Activated T-helper 2 cell treated with anti-CD3 and anti-CD28 coated beads, Interferon-gamma antibody, Interleukin-2, Interleukin-4, amounts not matched to agents 10 μg/mL and 5 μg/mL and 100 μg/mL, durations not matched to agents 14 hours and 24 hours and 36 hours (primary cell): ENCODE measurements at places on chromosomes 3 and 15. TPM values are rescaled to one million over a fixed set of nuclear protein-coding genes. Genes with fewer than 3 reads are reported as not detected.
A peak's percentile ranks its signal among the peaks of the same experiment; 100 is the strongest.

DNA sequence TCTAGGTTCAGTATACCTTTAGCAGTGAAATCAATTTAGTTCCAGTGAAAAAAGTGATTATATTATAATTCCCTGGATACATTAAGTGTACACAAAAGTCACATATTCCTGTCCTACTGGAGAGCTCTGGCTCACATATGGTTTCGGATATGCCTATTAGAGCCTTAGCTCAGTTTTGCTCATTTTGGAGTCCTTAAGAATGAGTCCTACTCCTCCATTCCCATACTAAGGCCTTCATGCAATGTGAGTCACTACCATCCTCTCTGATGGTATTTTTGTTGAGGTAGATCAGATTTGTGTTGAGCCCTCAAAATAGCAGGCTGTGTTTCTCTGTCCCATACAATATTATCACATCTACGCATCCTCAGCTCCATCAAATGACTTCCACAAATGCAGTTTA is 294.2 kb upstream of the COL8A1 start:
- no peak for DNase-seq
- H3K4me3 ChIP-seq: no peak overlapping the region
- H3K27me3 ChIP-seq: no peaks in the 10 kb centered on the region
- H3K36me3 ChIP-seq: no peaks in the 10 kb centered on the region
- H3K4me1 ChIP-seq: no peaks in the 10 kb centered on the region
- no peak overlapping the region for H3K27ac ChIP-seq

DNA sequence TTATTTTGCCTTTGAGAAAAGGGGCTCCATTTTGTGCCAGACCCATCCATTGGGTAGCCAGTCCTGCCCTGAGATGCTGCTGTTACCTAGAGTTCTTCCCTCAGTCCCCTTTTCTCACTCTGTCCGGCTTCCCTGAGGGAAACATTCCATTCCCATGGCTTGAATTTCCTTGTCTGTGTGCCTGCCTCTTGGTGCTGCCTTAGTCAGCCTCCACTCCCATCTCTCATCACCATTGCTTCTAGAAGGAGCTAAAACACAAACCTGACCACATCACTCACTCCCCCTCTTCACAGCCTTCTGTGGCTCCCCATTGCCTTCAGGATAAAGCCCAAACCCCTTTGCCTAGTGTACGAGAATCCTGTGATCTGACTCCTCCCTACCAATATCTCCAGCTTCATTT is 25.2 kb upstream of the C2CD4B start:
- H3K27me3 ChIP-seq: peaks cover 18% of the 10 kb centered on the region
- no peak overlapping the region for H3K27ac ChIP-seq
- H3K4me1 ChIP-seq: no peaks in the 10 kb centered on the region
- no peak for DNase-seq
- no peak overlapping the region for H3K4me3 ChIP-seq
- H3K36me3 ChIP-seq: no peaks in the 10 kb centered on the region

GRCh38 chr15:62989366-62990055 is 53.0 kb upstream of the TPM1 start:
- H3K27me3 ChIP-seq: peaks cover 11% of the 10 kb centered on the region
- H3K36me3 ChIP-seq: no peaks in the 10 kb centered on the region
- H3K4me3 ChIP-seq: no peak overlapping the region
- H3K4me1 ChIP-seq: no peaks in the 10 kb centered on the region
- H3K27ac ChIP-seq: no peak overlapping the region

SRPRB gene
- 91.5 and 92.1 TPM in 2 replicates for total RNA-seq

GRCh38 chr3:97971679-97972567 is at the start of gene RIOX2:
RIOX2 (minus strand) TSS chr3:97972431; CDS start chr3:97967593, 4,838 bp downstream.
- peaks cover 68% of the 10 kb centered on the region for H3K4me1 ChIP-seq
- H3K27ac ChIP-seq: peak within 1 kb of the TSS; percentile 89
- H3K27me3 ChIP-seq: no peaks in the 10 kb centered on the region
- DNase-seq: peak; percentile 75

DNA sequence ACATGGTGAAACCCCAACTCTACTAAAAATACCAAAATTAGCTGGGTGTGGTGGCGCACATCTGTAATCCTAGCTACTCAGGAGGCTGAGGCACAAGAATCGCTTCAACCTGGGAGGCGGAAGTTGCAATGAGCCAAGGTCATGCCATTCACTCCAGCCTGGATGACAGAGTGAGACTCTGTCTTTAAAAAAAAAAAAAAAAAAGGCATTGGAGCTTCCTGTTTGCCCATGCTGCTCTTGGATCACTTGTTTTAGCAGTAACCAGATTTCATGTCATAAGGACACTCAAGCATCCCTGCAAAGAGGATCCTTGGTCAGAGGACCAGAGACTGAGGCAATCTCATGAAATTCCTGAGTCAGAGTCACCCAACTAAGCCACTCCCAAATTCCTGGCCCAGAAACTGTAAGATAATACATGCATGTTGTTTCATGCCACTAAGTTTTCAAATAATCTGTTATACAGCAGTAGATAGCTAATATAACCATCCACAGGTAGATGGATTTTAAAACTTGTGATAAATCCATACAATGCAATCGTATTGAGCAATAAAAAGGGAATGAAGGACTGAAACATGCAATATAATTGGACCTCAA is 82.0 kb upstream of the XXYLT1 start:
- no peak overlapping the region for H3K4me3 ChIP-seq
- H3K27me3 ChIP-seq: no peaks in the 10 kb centered on the region
- H3K27ac ChIP-seq: no peak overlapping the region
- no peak for DNase-seq
- H3K36me3 ChIP-seq: peaks cover 49% of the 10 kb centered on the region
- H3K4me1 ChIP-seq: peaks cover 3% of the 10 kb centered on the region

- peaks cover 36% of the 10 kb centered on the region for H3K27me3 ChIP-seq
- DNase-seq: no peak
- no peak overlapping the region for H3K4me3 ChIP-seq
Observed at GRCh38 chr3:45297331-45297730, 71.2 kb upstream of the TMEM158 start.
